ENCODE measurements at places on chromosomes 16 and 17. TPM values are rescaled to one million over a fixed set of nuclear protein-coding genes. Genes with fewer than 3 reads are reported as not detected.

- no peak for DNase-seq
These were observed 2277.7 kb downstream of the TP53TG3F start for GRCh38 chr16:35737076-35737475.

DNA sequence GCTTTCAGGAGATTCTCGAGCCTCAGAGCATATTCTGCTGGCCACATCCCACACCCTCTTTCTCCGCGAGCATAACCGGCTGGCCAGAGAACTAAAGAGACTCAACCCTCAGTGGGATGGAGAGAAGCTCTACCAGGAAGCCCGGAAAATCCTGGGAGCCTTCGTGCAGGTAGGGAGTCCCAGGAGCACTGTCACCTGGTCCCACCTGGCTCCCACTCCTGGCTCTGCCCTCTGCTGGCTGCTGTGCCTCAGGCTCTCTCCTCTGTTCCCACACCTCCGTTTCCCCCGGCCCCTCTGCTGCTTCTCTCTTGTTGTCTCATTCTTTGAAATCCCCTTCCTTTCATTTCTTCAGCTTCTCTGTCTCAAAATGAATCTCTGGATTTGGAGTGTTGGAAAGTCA is 16.4 kb downstream of the LPO start:
- DNase-seq, result no peak

EPOP gene
- total RNA-seq, result 0.49 TPM

- no peak for DNase-seq
These were observed 269.8 kb upstream of the MYOCD start for GRCh38 chr17:12395733-12396354.

GRCh38 chr17:72710202-72710601 is 382.3 kb downstream of the SLC39A11 start:
- DNase-seq, result no peak

GRCh38 chr17:82041144-82041814 is 3.8 kb upstream of the DCXR start:
- DNase-seq, result no peak

DNA sequence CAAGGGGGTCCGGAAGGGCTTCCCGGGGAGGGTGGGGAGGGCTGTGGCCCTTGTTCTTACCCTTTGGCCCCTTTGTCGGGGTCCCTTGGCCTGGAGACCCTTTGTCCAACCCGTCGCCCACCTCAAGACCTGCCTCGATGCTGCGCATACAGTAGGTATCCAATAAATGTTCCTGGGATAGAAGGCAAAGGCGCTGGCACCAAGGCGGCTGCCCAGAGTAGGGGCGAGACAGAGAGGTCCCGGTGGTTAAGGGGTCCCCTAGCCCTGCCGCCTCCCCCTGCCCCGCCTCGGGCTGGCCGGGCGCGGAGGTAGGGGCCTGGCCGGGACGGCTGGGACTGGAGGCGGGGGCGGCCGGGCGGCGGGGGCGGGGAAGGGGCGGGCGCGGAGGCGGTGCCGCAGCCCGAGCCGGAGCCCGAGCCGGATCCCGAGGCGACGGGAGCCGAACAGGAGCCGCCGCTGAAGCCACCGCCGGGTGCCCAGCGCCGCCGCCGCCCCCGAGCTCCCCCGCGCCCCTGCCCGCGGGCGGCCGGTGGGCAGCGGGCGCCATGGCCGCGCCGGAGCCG is at the start of gene NHERF2:
TSS of gene NHERF2 (plus strand) at position 442 of the 563 bp plus-strand sequence. CDS start at position 546, 104 bp downstream.
- no peak for DNase-seq

DNA sequence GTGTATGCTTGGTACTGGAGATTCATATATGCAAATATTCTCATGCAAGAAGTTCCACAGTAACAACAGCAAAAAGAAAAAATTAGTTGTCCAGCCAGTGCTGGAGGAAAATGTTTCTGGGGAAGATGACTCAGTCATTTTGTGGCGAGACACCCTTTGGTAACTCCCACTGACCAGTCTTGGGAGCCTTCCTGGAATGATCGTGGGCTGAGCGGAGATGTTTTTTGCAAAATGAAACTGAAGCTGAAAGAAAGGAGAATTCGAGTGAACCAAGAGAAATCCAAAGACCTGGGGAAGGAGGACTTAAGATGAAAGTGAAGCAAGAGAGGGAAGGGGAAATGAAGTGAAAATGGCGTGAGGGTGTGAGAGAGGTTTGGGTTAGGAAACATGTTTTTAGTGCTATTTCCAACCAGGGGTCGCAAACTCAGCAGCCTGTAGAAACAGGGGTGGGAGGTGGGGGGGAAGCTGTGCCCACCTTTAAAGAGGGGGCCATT is 5.2 kb downstream of the ITPRIPL2 start:
- no peak for DNase-seq

CMTM2 gene
- 2.5 TPM for total RNA-seq
